ENCODE measurements at places on chromosomes 11 and 22.
A peak's percentile ranks its signal among the peaks of the same experiment; 100 is the strongest.

GRCh38 chr11:57424792-57425564, 1.9 kb downstream of the SLC43A3 start:
- DNase-seq: peak; percentile 97

GRCh38 chr11:10641177-10641911, 52.2 kb downstream of the IRAG1 start:
- no peak for DNase-seq

DNA sequence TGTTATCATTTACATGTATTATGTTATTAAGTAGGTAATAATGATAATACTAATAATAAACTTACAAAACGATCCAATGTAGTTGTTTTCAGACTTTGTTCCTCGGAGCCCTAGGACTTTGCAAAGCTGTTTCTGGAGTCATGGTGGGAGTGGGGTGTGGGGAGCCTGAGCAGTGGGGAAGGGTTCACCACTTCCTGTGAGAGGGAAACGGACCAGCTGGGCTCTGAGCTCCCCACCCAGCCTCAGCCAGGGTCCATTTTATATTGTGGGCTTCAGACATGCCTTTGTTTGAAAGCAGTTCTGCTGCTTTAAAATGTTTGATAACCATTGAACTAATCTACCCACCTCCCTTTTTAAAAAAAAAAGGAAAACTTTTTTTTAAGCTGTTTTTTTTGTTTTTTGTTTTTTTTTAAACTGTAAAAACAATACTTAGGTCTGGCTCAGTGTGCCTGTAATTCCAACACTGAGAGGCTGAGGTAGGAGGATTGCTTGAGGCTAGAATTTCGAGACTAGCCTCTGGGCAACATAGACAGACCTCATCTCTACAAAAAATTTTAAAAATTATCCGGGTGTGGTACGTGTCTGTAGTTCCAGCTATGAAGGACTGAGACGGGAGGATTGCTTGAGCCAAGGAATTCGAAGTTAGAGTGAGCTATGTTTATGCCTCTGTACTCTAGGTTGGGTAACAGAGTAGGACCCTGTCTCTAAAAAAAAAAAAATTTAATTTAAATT, 7.0 kb downstream of the SERPING1 start:
- DNase-seq: no peak

GRCh38 chr22:24406322-24407277, 20.8 kb upstream of the ADORA2A start:
- DNase-seq: no peak

GRCh38 chr11:101397979-101398378, 185.8 kb downstream of the TRPC6 start:
- DNase-seq: no peak

- DNase-seq: peak; percentile 61
These were observed 386.5 kb downstream of the SOX6 start for GRCh38 chr11:15969701-15970329.
